Activated CD4-positive, CD25-positive, alpha-beta regulatory T cell treated with anti-CD3 and anti-CD28 coated beads, Interleukin-2, amount 50 U/mL, for 72 hours (primary cell): ENCODE measurements at places on chromosomes 1 and 21.

DNA sequence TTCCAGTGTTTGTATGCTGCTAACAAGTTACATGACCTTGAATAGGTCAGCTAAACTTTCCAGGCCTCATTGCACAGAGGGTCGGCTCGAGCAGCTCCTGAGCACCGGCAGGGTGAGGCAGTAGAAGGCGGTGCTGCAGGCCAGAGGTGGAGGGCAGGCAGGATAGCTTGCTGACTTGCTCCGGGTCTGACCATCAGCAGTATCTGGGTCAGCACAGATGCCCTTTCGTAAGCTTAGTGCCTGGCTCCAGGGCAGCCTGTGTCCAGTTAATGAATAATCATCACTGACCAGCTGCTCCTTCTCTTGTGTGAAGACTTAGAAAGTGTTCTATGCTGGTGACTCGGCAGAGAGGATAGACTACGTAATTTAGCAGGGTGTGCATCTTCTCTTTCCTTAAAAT, 6.9 kb downstream of the MAPKAPK2 start:
- no peak for DNase-seq

DNA sequence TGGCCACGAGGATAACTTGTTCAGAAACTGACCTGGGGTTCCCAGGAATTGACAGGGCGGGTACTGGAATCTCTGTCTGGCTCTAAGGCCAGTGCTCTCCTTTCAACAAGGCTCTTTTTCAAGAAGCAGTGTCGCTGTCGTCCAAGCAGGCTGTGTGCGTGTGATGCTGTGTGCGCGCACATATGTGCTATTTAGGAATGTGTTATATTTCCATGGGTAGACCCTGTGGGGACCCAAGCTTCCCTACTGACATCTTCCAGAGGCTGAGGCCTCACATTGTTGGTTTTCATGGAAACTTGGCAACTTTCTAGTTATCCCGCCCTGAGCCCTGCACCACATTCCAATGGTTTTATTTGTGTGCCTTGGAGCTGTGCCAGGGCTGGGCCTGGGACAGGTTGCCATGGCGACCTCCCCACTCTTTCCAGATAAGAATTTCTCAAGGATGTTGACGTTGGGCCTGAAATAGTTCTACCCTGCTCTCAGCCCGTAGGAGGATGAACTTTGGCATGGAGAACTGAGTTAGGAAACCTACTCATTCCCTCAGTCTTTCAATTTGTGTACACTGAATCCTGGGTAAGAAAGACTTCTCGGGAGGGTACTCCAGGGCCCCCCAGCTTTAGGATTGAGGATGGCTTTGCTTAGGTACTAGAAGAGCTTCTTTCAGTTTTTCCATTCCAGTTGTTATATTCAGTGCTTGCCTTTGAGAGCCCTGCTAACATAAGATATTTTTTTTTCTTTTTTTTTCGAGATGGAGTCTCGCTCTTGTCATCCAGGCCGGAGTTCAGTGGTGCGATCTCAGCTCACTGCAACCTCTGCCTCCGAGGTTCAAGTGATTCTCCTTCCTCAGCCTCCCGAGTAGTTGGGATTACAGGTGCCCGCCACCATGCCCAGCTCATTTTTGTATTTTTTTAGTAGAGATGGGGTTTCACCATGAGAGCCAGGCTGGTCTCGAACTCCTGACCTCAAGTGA, 38.8 kb upstream of the SRSF10 start:
- no peak for DNase-seq

GRCh38 chr1:67227196-67227595, 60.9 kb downstream of the IL23R start:
- no peak for DNase-seq

DNA sequence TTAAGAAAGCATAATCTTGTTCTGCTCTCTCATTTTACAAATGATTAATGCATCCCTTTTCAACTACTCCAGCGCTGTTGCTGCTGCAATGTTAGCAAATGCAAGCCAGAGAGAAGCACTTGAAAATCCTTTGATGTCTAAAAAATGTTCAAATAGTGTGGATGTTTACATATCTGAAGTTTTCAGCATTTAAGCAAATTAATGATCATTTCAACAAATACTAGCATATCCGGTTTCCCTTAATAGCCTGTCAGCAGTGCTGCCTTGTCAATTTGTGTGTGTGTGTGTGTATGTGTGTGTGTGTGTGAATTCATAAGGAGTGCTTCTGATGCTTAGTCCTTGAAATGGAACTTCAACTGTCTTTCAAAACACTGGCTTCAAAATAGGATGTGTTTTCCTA, 48.1 kb upstream of the WNT2B start:
- DNase-seq, result no peak

GRCh38 chr1:79657951-79658658, 651.6 kb upstream of the ADGRL4 start:
- no peak for DNase-seq

DNA sequence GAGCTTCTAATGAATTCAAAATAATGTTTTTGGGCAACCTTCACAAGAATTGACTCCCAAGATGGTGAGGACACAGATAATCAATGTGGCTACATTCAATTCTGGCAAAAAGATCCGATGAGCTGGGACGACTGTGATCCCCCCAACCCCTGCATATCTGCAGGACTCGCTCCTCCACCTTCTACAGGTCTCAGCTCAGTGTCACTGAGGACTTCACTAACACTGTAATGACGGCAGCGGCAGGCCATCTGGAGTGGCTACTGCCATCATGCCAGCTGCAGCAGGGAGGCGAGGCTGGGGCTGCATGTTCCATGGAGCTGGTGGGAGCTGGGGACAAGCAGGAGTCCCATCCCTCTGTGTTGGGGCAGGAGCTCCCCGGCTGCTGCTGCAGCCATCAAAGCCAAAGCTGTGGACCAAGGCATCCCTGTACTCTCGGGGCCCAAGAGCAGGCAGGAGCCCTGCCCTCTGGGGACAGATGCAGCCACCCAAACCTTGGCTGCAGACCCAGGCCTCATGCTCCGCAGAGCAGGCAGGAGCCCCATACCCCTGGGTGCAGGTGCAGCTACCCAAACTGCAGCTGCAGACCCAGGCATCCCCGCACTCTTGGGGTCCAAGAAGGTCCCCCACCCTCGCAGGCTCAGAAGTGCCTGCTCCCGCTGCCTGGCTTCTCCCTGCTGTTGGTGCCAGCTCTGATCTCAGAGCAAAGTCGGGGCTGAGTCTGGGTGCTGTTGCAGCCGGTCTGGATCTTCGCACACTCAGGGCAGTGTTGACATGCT, 12.2 kb upstream of the DHRS3 start:
- DNase-seq, result no peak

GRCh38 chr1:234154320-234155251, 218.7 kb upstream of the COA6 start:
- DNase-seq, result no peak
